ENCODE measurements at places on chromosomes 7 and 10.

DNA sequence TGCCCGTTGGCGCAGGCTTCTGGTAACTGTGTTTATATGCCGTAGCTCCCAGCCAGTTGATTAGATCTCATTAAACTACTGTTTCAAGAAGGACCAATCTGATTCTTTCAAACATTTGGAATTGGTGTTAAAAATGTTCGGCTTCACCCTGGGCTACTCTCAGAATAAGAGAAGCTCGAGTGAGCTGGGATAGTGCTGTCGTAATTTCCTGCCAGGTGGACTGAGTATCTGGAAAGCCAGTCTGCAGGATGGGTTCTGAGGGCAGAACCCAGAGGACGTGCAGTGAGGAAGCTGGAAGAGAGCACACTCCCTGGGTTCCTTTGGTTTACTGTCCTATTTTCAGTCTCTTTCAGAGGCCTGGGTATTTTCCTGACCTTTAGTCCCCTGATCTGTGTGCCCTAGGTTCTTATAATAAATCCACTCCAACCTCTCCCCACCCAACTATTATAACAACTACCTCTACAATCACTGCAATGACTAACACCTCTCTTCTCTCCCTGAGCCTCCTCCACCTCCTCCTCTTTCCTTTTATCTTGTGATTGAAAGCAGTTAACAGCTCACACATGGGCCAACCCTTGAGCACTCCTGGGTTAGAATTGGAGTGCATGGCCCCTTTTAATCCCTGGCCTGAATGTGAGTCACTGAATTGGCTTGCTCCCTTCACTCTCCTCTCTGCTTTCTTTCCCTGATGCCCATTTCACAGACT, 63.0 kb downstream of the AOAH start:
- DNase-seq: no peak

DNA sequence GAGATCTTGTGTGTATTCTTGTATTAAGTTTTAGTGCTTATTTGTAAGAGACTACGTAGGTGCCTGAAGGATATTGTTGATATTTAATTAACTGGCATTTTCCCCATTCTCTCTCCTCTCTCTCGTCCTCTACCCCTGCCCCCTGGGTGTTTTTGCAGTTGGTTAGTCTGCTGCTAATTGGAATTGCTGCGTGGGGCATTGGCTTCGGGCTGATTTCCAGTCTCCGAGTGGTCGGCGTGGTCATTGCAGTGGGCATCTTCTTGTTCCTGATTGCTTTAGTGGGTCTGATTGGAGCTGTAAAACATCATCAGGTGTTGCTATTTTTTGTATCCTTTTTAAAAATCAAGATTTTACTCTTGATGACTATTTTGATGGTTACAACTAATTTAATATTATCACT, 22.5 kb downstream of the TSPAN13 start:
- no peak for DNase-seq

GRCh38 chr7:19915596-19915995, 142.2 kb upstream of the TMEM196 start:
- DNase-seq: no peak

DNA sequence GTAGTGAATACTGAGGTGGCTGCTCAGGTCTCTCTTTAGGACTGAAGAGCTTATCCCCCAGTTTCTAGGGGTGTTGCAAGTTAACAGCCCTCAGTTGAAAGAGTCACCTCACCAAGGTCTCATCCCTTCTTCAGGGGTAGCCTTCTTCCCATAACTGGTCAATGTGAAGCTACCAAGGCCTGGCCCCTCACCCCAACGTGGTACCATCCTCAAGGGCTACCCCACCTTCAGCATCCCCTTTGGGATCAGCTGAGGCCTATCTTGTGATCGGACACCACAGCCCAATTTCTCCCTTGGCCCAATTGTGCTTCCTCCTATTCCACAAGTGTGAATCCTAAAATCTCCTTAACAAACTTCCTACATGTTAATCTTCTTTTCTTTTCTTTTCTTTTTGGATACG, 289.5 kb upstream of the MKLN1 start:
- no peak for DNase-seq

- no peak for DNase-seq
Observed at GRCh38 chr10:50210876-50211275, 40.4 kb downstream of the ASAH2 start.

- DNase-seq: no peak
Observed at GRCh38 chr10:113309791-113310190, 243.1 kb upstream of the HABP2 start.

GRCh38 chr7:92714767-92715166, 121.6 kb downstream of the CDK6 start:
- DNase-seq: no peak

DNA sequence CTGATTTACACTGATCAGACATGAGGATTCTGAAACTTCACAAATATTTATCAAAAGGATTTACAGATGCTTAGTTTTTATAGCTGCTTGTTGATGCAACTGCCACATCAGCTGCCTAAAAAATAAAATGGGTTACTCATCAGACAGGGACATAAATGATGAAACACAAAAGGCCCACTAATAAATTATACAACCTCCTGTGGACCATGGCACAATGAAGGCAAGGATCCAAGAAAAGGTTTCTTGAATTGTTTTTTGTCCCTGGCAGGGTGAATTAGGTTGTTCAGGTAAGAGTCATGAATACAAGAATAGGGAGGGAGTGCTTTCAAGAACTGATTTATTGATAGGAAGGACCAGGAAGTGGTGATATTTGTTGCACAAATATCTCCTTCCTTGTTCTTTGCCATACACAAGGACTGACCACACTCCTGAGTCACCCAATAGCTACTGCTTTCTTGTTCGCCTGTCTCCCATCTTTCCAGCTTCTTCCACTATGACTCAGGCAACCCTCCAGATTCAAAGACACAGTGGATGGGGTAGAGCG, 234.5 kb downstream of the AHR start:
- no peak for DNase-seq

- no peak for DNase-seq
Observed at GRCh38 chr7:90251304-90251635, 6.3 kb downstream of the CFAP69 start.

DNA sequence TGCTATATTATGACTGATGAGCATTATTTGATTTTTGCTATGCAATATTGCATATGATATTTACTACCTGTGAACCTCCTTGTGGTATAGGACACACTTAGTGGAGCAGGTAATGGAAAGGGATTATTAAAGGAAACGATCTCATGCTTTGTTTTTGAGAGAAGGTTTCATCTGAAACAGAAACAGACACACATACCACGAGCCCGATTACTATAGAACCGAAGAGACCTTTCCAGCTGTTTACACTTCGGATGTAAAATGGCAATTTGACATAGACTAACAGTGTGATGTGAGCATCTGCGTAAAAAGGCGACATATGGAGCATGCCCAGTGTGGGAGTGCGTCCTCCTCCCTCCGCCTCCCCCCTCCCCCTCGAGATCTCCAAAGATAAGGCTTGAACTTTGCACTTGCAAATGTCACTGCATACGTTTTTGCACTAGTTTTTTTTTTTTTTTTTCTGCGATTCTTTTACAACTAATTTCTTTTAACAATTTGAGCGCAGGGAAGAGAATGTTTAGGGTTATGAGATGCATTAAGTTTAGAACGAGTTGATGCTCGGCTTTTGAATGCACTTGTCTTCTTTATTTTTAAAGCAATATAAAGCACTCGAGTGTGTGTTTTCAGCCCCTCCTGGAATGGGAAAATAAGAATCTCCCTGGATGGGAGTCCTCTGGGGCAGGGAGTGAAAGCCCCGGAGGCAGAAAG, 251.0 kb downstream of the NSUN6 start:
- DNase-seq: no peak

DNA sequence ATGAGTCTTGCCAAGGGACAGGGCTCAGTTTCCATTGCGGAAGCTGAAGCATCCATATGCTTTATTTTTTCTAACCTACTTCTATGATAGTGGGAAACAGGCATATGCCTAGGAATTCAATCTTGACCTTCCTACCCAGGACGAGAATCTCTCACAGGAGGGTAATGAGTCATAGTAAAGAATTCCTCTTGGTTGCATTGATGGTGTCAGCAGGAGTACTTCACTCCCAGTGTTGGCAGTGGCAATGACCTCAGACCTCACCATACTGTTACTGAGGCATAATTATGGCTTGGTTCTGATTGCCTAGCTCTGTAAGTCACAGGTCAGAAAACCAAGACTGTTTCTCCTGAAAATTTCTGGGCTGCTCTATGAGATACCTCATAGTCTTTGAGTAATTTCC, 552.9 kb downstream of the ARL4A start:
- no peak for DNase-seq

- DNase-seq: peak; percentile 55
Observed at GRCh38 chr10:119306514-119306951, 99.2 kb downstream of the GRK5 start.

DNA sequence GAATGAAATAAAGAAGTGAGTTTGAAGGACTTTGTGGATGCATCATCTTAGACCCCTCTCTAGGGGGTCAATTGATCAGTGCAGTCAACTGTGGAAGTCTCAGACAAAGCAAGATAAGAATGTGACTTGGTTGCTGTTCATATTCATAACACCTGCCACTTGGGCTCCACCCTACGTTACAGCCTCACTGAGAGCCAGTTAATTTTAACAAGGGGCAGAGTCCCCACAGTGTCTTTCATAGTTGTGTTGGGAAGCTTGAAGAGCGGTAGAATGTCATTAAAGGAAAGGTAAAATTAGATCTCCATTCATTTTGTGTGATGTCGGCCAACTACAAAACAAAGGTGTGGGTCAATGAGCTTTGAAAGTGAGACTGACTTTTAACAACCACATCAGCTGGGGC, 442.1 kb upstream of the C7orf33 start:
- no peak for DNase-seq

DNA sequence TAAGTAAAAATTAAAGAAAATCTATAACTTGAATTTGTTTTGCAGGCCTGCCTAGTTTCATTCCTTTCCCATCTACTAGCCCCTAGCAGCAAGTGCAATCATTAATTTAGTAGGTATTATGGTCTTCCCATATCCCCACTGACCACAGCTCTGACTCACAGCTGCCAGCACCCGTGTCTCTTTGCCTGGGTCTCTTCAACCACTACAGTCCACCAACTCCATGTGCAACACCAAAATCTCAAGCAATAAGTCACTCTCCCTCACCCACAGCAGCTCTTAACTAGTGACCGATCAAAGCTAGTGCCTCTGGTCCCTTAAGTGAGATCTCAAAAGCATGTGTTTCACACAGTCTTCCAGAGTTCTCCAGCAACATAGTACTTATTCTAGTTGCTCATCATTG, 26.0 kb upstream of the THSD7A start:
- DNase-seq: no peak

DNA sequence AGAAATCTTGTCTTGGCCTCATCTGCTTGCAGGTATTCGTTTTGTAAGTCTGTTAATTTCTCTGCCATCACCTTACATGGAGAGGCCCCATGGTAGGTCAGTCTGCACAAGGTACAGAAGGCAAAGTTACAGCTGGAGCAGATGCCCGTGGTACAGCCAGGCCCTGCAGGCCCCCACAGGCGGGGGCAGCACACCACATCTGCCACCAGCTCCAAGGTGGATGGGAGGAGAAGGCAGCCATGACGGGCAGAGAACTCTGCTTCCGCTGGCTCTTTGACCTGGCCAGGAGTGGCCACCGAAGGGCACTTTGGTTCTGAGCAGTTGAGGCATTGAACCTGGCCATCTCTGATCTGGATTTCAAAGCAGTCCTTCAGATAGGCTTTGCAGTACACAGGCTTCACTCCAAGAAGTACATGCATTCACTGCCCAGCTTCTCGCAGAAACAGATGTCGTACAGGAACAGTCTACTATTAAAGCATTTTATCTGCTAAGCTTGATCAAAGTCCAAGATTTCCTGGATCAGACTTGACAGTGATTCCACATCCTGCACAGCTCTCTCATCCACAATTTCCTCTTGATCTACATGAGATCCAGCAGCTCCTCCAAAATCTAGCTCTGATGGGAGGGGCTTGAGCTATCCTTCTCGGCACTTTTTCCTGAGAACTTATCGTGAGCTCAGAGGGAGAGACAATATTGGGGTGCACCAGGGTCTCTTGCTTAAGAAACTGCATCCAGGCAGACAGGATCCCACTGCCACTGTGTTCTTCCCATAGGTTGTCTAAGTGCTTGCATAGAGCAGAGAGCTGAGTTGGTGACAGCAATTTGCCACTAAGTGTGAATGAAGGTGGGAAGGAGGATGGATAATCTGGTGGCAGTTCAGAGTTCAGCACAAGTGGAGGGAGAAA, 120.7 kb downstream of the TRRAP start:
- no peak for DNase-seq

- DNase-seq: no peak
Observed at GRCh38 chr10:52755297-52756062, 17.1 kb downstream of the MBL2 start.

DNA sequence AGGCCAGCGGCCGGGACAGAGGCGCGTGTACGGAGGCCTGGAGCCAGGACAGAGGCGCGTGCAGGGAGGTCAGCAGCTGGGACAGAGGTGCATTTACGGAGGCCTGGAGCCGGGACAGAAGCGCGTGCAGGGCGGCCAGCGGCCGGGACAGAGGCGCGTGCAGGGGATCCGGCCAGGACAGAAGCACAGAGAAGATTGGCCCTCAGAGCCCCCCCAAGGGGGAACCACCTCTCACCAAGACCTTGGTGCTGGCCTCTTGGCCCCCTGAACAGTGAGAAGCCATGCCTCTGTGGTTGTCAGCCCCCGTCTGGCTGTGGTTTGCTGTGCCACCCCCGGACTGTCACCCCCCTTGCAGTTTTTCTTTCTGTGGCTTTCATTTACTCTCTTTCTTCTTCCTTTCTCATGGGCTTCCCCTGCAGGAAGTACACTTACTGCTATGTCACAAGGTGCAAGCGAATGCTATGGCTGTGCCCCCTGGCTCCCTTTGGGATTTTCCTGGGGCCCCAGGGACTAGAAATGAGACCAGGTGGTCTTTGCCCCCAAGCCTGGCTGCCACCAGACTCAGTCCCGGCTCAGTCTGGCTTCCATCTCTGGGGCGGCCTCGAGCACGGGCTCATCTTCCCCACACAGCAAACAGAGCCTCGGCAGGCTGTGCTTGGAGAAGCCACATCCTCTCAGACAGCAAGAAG, 41.1 kb downstream of the INSIG1 start:
- peak; percentile 13 for DNase-seq

GRCh38 chr7:74104702-74105101, 21.1 kb downstream of the LIMK1 start:
- no peak for DNase-seq

GRCh38 chr10:17228091-17229015, at the start of gene VIM:
Gene VIM, plus strand, starts transcription at chr10:17228241. Its CDS starts 1,182 bp downstream, at chr10:17229423.
- DNase-seq: peak; percentile 75

DNA sequence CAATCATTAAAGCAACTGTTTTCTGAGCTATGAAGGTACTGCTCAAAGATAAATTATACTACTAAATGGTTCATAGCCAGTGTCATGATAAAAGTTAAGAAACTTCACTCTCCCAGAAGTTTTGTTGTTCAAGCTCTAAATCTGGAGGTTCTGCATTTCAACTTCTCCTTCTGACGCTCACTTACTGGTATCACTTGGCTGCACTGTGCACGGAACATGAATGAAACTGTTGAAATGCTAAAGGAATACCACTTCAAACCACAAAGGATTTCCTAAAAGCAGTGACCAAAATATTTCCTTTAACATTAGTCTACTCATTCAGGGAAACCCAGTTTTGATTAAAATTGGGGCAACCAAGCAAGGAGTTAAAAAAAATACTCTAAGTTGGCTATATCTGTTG, 93.6 kb downstream of the UBE2H start:
- no peak for DNase-seq

- DNase-seq: no peak
Observed at GRCh38 chr10:90167174-90168064, 466.0 kb downstream of the KIF20B start.
